Activated naive CD4-positive, alpha-beta T cell (primary cell): ENCODE measurements at places on chromosomes 16 and 17.

GRCh38 chr17:63402431-63403212, 43.5 kb downstream of the CYB561 start:
- no peak for DNase-seq

DNA sequence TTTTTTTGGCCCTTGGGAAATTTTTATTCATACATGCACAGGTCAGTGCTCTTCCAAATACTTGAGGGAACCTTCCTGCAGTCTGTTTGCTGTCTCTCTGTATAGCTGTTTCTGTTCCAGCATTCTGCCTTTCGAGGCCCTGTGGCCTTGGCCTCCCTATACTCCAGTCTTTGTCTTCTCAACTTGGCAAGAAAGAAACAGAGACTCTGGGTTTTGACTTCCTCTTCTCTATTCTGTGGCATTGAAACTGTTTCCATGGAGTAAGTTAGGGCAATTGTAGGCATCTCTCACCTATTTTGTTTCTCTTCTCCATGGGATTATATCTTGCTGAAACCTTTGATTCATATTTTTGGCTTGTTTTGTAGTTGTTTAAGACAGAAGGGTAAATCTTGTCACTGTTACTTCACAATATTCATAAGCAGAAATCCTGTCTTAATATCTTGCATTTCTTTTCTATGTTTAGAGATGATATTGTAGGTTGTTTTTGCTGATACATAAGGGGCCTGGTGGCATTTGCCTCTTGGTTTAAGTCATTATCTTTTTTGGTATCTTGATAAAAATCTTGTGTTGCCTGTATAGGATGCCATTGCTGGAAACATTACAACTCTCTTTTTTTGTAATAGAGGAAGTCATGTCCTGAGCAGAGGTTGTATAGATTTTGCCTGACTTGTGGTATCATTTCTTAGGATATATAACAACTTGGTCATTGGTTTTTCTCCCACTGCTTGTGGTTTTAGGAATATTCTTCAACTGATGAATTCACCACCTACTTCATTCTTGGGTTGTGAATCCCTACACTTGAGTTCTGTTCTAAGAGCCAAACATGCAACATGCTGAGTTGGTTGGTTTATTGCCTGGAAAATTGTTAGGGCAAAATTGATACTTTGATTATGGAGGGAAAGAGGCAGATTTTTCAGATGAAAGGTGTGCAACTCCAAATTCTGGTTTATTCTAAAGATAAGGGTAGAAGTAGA, 168.6 kb downstream of the FTO start:
- DNase-seq = no peak

- DNase-seq = no peak
Measured at GRCh38 chr16:12881740-12882139, 19.7 kb upstream of the SHISA9 start.

GRCh38 chr16:405548-406506, 4.1 kb downstream of the DECR2 start:
- no peak for DNase-seq

DNA sequence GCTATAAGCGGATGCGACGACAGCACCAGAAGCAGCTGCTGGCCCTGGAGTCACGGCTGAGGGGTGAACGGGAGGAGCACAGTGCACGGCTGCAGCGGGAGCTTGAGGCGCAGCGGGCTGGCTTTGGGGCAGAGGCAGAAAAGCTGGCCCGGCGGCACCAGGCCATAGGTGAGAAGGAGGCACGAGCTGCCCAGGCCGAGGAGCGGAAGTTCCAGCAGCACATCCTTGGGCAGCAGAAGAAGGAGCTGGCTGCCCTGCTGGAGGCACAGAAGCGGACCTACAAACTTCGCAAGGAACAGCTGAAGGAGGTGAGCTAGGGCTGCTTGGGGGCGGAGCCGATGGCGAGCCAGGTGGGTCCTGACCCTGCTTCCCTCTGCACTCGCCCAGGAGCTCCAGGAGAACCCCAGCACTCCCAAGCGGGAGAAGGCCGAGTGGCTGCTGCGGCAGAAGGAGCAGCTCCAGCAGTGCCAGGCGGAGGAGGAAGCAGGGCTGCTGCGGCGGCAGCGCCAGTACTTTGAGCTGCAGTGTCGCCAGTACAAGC, 10.1 kb downstream of the HIRIP3 start:
- DNase-seq = no peak

DNA sequence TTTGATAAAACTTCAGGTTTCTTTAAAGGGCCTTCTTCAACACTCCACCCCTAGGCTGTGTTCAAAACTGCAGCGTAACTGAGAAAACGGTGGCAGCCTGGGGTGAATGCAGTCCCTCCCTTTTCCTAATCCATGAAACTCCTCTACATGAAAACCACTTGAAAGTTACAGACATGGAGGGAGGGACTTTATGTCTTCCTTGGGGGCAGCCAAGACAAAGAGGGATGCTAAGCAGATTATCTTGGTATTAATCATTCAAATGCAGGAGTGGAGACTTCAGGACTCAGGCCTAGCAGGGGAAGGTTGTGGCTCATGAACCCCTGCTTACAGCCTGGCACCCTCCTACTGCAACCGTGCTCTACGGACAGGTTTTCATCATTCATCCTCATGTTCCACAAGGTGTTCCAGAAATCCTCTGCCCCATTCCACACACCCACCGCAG, 46.8 kb downstream of the RNF112 start:
- DNase-seq = no peak

- no peak for DNase-seq
Measured at GRCh38 chr16:47574091-47575054, 113.2 kb downstream of the PHKB start.

- DNase-seq = no peak
Measured at GRCh38 chr17:320139-320538, 32.5 kb downstream of the RPH3AL start.

- DNase-seq = no peak
Measured at GRCh38 chr17:77478281-77478680, 337.5 kb downstream of the SEC14L1 start.
